Activated T-cell treated with anti-CD3 and anti-CD28 coated beads for 48 hours (primary cell): ENCODE measurements at places on chromosomes 5 and 9.

DNA sequence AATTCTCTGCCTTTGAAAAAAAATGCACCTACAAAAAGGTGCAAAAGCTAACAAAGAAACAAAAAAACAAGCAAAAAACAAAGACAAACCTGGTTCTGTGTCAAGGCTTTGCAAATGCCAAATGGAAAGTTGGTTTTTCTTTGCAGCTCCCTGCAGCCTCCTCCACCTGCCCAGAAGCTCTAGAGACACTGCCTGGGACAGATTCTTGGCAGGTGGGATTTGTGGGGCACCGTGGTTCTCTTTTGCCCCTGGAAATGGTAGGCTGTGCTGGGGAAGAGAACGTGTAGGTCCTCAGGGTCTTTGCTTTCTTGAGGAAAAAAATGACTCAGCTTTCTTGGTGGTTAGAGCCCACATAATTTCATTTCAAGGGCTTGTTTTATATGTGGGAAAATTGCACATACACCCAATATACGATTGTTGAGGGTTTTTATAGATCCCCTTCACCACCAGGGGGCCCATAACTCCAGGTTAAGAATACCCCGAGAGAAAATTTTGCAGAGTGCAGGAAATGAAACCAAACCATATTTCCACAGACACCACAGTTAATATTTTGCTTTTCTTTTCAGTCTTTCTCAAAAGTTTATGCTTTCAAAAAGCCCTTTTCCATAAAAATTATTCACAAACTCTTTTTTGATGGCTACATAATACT is 58.7 kb downstream of the NXNL2 start:
- DNase-seq, result peak; percentile 12

DNA sequence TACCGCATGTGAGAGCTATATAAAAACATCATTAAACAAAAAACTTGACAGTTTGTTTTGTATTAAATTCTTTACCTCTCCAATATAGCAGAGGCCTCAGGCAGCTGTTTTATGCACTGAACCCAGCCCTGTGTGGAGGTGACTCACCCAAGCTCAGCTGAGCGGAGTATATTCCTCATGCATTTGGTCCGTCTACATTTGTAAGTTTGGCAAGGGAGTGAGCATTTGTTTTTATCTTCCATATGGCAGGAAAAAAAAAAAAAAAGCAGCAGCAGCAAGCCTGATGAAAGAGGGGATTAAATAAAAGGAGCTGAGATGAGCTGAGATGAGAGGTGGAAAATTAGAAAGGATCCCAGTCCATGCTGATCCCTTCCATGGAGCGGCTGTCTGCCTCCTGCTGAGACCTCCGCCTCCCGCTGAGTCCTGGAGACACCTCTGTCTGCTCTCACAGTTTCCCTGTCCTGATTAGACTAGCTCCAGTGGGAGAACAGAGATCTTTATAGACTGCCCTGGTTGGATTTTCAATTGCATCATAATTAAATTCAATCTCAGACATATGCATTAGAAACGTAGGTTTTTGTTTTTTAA is 112.0 kb upstream of the CTNND2 start:
- DNase-seq, result no peak

DNA sequence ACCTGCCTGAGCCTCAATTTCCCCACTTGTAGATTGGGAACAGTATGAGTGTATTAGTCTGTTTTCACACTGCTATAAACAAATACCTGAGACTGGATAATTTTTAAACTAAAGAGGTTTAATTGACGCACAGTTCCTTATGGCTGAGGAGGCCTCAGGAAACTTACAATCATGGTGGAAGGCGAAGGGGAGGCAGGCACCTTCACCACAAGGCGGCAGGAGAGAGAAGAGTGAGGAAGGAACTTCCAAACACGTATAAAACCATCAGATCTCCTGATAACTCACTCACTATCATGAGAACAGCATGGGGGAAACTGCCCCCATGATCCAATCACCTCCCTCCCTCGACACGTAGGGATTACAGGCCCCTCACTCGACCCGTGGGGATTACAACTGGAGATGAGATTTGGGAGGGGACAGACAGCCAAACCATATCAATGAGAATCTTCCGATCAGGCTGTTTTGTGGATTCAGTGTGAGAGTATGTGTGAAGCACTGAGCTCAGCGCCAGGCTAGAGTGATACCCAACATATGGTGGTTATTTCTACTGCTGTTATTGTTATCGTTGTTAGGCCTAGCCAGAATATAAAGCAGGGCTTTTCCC is 14.6 kb upstream of the LMX1B start:
- DNase-seq, result no peak

DNA sequence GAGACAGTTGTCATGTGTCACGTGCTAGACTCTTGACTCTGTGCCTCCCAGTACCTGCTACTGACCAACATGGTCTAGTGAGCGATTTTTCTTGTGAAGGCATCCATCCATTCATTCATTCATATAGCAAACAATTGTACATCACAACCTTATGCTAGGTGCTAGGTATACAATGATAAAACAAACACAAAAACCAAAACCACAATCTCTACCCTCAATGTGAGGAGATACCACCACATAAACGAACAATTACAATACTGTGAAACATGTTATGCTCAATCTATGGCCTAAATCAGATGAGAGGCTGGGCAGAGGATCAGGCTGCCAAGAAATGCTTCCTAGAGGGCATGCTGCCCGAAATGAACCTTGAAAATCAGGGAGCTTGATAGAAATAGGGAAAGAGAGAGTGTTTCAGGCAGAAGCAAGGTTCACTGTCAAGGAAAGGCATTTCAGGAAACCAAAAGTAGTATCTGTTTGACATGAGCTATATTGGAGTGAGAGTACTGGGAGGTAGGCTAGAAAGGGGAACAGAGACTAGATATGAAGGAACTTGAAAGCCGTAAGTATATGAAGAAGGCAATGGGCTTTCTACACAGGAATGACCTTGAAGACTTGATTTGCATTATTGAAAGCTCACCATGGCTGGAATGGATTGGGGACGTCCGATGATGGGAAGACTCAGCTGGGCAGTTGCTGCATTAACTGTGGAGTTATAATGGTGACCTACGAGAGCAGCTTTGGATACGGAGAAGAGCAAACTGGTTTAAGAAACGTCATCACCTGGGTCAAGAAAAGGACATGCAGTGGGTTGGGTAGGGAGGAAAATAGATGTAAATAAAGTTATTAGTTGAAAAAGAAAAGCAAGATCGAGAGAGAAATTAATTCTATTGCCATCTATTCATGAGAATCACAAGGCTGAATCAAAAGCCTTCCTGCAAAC is 90.1 kb downstream of the THBS4 start:
- no peak for DNase-seq

- no peak for DNase-seq
Measured at GRCh38 chr5:89830691-89831090, 578.9 kb downstream of the CETN3 start.

DNA sequence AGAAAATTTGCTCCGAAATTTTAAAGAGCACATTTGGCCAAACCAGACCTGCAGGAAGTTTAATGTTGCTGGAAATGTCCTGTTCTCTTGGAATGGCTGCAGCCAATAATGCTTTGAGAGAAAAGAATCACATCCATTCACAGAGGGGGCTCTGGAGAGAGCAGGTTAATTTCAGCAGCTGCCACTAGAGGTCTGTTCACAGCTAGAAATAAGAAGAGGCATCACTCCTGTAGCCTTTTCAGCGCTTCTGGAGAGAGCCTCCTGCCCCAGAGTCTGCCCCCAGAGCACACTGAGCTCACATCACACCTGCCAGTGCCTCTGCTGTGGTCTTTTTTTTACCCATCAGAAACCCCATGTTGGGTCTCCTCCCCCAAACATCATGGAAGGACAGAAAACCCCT is 124.8 kb upstream of the RAD23B start:
- DNase-seq, result no peak

DNA sequence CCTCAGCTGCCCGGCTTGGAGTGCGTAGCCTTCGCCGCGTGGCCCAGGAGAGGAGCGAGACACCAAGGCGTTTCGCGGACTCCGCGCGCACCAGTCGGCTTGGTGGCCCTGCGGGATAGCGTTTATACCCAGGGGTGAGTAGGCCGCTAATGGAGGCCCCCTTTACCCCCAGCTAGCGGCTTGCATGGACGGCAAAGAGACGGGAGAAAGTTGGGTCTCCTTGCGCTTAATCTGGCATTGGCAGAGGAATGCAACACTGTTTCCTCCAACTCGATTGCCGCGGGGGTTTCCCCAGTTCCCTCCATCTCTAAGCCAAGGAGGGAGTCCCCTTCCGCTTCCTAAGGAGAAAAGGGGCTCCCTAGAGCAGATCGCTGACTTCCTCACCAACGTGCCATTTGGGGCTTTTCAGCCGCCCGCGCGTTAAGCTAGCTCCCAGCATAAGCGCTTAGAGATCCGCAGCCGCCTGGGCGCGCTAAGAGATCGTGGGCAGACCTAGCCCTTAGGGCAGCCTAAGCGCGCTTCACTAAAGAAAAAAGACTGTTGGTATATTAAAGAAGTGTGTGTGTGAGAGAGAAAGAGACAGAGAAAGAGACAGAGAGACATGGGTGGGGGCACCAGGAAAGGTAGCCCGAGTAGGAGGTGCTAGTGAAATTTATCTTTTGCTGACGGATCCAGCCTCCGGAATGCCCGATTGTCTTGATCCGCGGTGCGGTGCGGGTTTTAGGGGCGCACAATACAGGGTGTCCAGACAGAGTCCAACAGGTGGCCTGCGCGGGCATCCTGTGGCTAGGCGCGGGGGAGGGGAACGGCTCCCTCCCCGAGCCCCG is 597.9 kb upstream of the SGCD start:
- no peak for DNase-seq

GRCh38 chr5:21236971-21237427 is 1249.0 kb upstream of the CDH18 start:
- no peak for DNase-seq

GRCh38 chr5:111238431-111239225 is 14.4 kb downstream of the CAMK4 start:
- no peak for DNase-seq

DNA sequence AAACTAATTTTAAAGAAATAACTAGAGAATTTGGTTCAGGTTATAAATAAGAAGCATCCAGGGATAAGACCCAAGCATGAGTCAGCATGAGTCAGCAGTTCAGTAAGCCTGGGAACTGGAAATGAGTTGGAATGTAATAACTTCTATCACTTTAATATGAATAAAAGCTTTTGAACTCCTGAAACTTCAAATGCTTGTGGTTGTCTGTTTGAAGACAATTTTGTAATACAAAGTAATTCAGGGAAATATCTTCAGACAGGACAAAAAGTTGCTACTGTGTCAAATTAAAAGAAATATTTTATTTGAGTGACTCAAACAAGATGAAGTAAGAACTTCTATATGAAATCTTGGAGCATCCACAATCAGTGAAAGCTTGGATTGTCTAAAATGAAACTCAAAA is 331.2 kb upstream of the DAB2 start:
- no peak for DNase-seq

- no peak for DNase-seq
Measured at GRCh38 chr5:139090581-139090980, 107.6 kb downstream of the SIL1 start.

DNA sequence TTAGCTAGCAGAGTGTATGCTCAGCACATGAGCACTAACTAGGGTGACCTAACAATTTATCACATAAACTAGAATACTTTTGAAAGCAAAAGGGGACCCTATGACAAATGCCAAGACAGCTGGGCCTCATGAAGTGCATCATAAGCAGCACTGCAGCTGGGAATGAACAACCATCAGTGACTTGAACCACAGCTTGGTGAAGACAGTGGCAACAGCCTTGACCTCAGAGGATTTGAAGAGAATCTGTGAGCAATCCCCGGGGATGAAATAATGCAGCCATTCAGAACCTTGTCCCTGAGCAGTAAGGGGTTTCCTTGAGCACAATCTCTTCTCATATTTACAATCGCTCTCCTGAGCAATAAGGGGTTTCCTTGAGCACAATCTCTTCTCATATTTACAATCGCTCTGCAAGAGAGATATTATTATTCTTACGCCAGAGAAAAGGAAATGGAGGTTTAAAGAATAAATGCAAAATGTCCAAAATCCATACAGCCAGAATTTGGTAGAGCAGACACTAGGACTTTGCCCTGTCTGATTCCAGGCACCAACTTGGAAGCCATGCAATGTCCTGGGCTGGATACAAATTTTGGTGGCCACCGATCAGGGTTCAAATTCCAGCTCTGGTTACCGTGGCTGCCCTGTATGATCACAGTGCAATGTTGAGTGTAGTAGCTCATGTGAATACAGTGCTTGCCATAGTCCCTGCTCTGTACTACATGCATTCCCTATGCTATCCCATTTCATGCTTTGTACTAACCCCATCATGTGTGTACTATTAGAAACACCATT is 846 bp upstream of the NSG2 start:
- DNase-seq, result no peak

DNA sequence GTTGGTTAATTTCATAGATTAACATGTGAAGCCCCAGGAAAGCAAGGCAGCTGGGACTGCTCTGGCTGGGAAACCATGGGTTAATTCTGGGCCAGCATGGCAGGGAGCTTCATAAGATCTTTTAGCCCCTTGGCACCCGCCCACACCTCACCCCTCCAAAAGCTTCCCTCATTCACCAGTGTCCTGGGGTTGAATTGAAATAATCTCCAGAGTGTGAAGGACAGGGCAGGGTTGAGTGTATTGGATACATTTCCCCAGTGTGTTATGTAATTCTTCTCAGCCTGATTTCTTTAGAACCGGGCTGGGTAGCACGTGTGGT is 19.4 kb downstream of the WNT8A start:
- no peak for DNase-seq

- no peak for DNase-seq
Measured at GRCh38 chr5:134328619-134329018, 38.4 kb downstream of the CDKL3 start.

DNA sequence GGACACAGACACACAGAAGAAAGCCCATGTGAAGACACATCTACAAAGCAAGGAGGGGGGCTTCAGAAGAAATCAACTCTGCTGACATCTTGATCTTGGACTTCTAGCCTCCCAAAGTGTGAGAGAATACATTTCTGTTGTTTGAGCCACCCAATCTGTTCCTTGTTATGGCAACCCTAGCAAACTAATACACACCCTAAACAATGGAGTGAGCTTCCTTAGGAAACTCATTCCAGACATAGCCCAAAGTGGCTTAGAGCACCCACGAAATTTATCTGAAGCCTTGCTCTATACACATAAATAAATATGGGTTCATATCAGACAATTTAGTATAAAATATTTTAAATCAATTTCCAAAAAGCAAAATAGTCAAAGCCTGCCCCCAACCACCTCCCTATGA is 7.6 kb upstream of the TBC1D2 start:
- DNase-seq, result no peak

DNA sequence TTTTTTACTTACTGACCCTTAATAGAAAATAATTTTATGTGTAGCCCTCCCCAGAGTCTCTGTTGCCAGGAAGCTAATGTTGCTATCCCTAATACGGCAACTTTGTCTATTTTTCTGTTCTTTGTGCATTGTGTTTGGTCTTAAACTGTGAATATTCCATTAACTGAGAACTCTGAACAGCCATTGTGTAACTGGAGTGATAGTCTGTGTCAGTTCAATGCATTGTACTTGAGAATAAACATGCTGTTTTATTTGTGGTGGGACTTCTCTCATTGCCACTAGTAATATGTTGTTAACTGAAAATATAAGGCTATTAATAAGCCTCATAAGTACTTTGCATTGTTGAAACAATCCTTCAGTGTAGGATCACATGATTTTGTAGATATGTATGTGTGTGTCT is 278.3 kb upstream of the DMRT1 start:
- no peak for DNase-seq
